BJ (cell line): ENCODE measurements at places on chromosomes 1 and 21.

GRCh38 chr21:33951276-33952178 lies 35.9 kb upstream of the ATP5PO start:
- DNase-seq: no peak

- DNase-seq: no peak
Measured at GRCh38 chr1:207952617-207953542, 42.0 kb upstream of the CD34 start.

- no peak for DNase-seq
Measured at GRCh38 chr1:208036106-208036808, 125.3 kb upstream of the CD34 start.

DNA sequence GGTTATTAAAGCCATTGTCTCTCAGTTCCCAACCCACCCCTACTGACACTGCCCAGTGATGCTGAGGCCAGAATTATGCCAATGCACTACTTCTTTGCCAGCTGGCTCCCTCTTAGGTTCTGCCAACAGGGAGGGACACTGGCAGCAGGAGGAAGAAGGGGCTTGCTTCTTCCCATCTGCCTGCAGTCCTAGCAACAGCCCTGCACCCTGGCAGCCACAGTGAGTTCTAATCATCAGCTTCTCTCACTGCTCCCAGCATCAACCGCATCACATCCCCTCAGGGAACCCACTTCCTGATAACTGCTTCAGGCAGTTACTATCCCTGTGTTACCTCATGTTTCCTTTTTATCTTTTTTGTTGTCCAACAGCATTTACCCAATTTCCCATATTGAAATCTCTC lies 86.2 kb downstream of the UBR4 start:
- no peak for DNase-seq

DNA sequence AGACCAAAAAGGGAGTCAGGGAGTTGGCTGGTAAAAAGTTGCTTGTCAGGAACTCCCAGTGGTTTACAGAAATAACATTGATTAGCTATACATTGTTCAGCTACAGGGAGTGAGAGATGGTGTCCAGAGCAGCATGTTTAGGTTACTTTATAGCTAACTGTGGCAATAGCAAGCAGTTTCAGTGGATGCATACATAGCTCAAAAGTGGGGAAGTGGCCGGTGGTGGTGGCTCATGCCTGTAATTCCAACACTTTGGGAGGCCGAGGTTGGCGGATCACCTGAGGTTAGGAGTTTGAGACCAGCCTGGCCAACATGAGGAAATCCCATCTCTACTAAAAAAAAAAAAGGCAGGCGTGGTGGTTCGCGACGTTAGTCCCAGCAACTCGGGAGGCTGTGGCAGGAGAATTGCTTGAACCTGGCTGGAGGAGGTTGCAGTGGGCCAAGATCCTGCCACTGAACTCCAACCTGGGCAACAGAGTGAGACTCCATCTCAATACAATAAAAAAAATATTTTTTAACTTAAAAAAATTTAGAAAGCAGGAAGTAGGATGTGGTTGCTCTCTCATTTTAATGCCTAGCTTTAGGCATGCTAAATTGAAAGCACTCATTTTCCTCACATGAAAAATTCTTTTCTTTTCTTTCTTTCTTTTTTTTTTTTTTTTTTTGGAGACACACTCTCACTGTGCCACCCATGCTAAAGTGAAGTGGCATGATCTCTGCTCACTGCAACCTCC lies 109.7 kb downstream of the PPIAL4G start:
- DNase-seq: no peak

- no peak for DNase-seq
Measured at GRCh38 chr1:192535916-192536664, 39.5 kb upstream of the RGS1 start.
